Left renal pelvis (tissue), 4 donors: ENCODE measurements at places on chromosomes 2 and 18. TPM values are rescaled to one million over a fixed set of nuclear protein-coding genes. Genes with fewer than 3 reads are reported as not detected.

GRCh38 chr18:67574749-67575148, 58.2 kb upstream of the DSEL start:
- DNase-seq, result no peak

DNA sequence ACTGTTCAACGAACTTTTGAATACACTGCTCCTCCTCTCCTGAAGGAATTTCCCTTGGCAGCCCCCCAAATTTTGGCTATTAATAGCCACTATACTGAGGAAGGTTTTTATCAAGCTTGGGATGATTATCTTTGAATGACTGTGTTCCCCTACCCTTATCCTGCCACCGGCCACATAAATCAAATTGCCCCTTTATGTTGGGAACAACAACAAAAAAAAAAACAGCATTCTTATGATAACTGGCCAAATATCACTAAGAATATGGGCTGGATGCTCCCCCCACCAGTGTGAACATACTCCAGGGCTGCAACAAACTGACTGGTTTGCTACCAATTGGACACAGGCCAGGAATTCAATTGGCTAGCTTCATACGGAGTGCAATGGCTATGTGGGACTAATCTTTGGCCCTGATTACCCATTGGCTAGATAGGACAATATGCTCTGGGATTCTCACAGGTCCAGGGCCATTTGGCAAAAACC, 20.6 kb downstream of the DUSP11 start:
- no peak for DNase-seq

- no peak for DNase-seq
Observed at GRCh38 chr2:156719036-156719435, 282.9 kb downstream of the GPD2 start.

DNA sequence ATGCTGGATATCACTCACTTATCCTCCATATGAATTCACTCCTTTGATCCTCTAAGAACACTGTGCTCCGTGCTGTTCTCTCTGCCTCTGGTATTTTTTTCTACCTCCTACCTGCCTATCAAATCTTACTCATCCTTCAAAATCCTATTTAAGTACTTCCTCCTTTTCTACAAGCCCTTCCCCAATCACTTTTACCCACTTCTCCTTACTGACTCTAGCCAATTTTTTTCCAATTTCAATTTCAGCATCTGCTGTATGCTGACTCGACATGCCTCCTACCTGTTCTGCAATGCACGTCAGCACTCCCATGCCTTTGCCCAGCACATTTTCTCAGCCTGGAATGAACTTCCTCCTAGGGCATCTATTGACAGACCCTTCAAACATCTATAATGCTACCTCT, 37.3 kb upstream of the LNPK start:
- DNase-seq, result no peak

DNA sequence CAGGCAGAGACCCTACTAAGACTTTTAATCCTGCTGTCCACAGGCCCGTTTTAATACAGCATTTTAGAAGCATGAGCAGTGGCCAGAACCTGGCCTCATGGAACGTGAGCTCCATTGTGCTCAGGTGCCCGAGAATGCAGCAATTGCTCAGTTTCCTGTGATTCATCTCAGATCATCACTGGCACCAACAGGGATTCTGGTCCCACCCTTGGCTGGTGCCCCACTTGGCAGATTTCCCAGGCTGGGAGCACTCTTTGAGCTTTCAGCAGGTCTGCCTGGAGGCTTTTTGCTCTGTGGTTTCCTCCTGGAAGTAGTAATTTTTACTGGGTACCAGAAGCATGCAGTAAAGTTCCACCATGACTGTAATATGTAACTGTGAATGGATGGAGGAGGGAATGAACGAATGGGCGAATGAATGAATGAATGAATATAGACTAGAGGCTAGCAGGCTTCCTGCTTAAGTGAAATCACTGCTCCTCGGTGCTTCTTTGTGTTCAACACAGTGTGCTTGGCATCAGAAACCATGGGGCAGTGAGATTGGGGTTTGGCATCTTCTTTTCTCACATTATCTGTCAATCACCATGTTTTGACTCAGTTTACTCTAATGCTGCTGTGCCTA, 312.9 kb downstream of the PRKCE start:
- no peak for DNase-seq

DNA sequence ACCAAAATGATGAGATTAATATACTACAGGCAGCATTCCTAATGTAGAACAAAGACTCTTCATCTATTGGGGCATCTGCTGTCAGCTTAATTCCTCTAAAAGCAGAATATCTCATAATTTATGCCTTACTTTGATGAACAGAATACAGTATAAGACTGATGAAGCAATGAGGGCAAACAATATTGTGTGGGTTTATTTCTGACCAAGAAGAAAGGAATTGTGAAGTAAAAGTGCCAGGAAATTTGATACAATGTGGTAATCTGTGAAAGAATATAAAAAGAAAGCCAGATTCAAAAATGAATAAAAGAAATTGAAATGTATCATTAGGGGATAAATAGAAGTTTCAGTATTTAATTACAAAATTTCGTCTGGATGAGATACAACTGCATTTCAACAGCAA, 78.8 kb upstream of the TTC21B start:
- no peak for DNase-seq

GRCh38 chr2:18645315-18645714, 55.9 kb upstream of the NT5C1B start:
- no peak for DNase-seq

- DNase-seq, result no peak
Observed at GRCh38 chr2:106140113-106140512, 54.0 kb downstream of the UXS1 start.

Gene TSPYL6
- not detected for polyA plus RNA-seq

Gene TAF4B
- 3.8 TPM for polyA plus RNA-seq

Gene HOXD11
- polyA plus RNA-seq, result 76.0 TPM

Gene PPP1R1C
- polyA plus RNA-seq, result 1.5 TPM

Gene BCL11A
- 11.8 TPM for polyA plus RNA-seq

Gene SGPP2
- polyA plus RNA-seq, result 19.6 TPM

Gene EPAS1
- 23.0 TPM for polyA plus RNA-seq
